ENCODE measurements at places on chromosomes 12 and 14. TPM values are rescaled to one million over a fixed set of nuclear protein-coding genes. Genes with fewer than 3 reads are reported as not detected.

POLE gene
- total RNA-seq = 13.7 TPM

DNA sequence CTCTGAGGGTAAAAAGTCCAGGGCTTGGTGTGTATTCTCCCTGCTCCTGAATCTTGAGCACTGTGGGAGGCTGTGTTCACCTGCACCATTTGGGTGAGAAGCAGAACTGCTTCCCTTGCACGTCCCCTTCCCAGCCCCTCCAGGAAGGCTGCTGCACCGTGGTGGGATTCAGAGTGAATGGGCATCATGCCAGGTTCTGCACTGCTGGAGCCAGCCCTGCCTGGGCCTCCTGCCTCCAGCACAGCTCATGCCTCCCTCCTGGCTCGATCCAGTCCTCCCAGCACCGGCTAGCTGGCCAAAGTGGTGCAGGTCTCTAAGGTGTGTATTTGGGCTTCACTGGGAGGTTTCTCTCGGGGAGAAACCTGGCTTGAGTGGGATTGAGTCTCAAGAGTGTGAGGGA lies 54.9 kb downstream of the ANKRD9 start:
- no peak for DNase-seq

DNA sequence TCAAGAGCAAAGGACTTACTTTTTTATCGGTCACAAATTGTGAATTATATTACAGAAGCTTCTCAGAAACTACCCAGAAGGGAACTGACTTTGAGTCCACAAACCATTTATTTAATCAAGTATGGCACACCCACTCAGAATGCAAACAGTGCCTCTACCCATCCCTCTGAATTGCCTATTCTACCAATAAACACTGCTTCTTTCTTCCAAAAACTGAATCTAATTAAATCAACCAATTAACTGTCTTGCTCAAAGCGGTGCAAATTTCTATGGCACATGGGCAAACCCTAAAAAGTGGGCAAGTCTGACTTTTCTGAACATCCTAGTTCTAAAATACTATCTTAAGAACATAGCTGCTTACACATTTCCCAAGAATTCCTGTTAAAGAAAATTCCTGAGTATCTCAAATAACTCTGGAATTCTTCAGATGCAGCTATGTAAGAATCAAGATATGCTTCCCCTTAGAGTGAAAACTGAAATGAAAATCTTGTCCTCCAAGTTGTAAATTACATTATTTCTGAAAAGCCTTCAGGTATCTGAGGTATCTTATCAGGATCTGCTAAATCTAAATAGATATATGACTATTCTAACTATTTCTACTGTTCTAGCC lies 4.3 kb downstream of the SPTLC2 start:
- no peak for DNase-seq

DNA sequence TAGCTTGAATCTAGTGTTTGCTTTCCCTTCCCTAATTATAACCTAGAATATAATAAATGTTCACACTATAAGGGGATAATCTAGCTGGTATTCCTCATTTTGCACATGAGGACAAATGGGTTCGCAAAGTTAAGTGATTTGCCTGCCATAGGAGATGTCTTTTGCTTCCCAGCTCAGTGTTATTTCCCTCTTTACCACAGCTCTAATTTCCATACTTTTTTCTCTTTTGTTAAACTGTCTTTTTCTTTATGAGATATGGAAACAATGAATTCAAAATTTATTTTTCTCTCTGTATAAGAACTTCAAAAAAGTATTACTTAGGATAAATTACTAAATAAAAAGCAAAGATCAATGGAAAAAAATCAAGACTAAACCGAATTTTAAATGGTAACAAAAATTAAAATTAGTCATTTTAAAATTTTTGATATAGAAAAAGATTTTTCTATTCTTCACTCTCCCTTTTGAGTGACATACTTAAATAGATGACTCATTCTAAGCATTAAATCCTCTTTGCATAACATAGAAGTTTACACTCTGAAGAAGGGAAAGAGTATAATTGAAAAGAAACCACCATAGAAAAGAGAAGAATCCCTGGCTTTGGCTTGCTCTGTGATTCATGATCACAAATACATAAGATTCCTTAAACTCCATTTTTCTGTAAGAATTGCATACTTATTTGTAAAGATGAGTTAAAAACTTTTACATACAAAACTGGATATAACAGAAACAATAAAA lies 97.3 kb downstream of the INSM2 start:
- DNase-seq = no peak

- no peak for DNase-seq
These were observed 10.5 kb downstream of the ARHGEF25 start for GRCh38 chr12:57621497-57622292.

DNA sequence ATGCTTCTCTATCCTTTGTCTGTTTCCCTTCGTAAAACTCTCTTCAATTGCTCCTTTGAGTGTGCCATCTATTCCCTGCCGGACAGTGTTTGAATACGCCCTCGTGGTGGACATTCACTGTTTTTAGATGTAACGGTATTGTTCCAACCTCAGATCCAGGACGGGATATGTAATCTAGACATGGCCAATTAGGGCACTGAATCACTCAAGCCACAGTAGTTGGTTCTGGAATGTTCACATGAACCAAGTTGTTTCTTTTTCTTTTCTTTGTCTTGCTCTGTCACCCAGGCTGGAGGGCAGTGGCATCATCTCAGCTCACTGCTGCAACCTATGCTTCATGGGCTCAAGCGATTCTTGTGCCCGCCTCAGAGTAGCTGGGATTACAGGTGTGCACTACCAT lies 204.2 kb upstream of the PLXNC1 start:
- no peak for DNase-seq

KLRK1 gene
- total RNA-seq = not detected

DNA sequence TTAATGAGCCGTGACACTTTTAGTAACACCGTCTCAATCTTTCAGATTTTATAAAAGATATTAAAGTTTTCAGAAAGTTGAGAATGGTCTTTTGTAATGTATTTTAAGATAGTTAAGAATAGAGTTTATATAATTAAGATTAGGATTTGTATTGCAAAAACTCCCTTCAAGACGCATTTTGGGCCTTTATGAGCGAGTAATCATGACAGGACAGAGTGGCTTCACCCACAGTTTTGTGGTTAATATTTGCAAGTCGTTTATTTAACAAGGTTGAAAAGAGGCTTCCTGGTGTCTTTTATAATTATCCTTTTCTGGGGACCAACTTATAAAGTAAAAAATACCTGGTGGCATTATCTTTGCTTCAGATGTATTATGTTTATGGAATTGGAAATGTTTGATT lies 44.0 kb downstream of the TRAF3 start:
- DNase-seq = no peak

SLCO1B1 gene
- total RNA-seq = not detected

All from mammary epithelial cell (primary cell).